Activated CD4-positive, alpha-beta T cell treated with anti-CD3 and anti-CD28 coated beads, Interleukin-2, amount 10 ng/mL, durations not matched to agents 7 days and 5 days (primary cell): ENCODE measurements at places on chromosomes 1 and 21. TPM values are rescaled to one million over a fixed set of nuclear protein-coding genes. Genes with fewer than 3 reads are reported as not detected.

RHOU gene
- total RNA-seq = 8.4 TPM

ARMH1 gene
- 50.7 TPM for total RNA-seq

OSCP1 gene
- 2.2 TPM for total RNA-seq

KRTAP19-3 gene
- not detected for total RNA-seq

AMY1B gene
- total RNA-seq = not detected

DDX59 gene
- total RNA-seq = 25.7 TPM

NDC1 gene
- total RNA-seq = 26.6 TPM

LCE3A gene
- total RNA-seq = not detected

LIX1L gene
- 49.5 TPM for total RNA-seq

OR4F29 gene
- not detected for total RNA-seq

GPR37L1 gene
- not detected for total RNA-seq

CAPN8 gene
- total RNA-seq = not detected

CYB5RL gene
- 13.4 TPM for total RNA-seq

DNA sequence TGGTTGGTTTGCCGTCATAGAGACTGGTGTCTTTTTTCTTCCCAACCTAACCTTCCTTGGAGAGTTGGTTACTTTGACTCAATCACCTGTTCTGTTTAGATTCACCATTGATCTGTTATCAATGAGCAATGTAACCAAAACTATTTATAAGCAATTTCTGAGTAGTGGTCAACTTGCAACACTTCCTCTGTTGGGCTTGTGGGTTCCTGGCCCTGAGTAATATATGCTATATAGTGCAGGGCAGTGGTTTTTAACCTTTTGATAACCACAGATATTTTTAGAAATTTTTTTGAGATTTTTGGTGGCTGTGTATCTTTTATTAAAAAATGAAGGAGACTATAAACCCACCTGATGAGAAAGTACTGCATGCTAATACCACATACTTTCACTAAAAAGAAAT, 9.4 kb upstream of the XCL1 start:
- DNase-seq = no peak

- DNase-seq = no peak
Measured at GRCh38 chr1:16393570-16394521, 26.8 kb downstream of the SZRD1 start.

DNA sequence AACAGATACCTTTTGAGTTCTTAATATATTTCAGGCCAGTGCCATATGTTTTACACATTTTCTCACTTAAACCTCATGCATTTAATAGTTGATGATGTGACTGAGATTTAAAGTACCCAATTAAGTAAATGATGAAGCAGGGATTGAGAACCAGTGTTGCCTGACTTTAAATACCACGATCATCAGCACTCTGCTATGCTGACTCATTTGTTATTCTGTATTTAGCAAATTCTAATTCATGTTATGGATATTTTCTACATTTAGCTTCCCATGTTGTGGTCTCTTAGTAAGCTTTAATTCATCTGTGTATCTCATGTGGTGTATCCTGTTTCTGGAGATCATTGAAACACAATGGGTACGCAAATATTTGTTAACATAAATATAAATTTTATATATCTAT, 363.0 kb downstream of the PTBP2 start:
- DNase-seq = no peak

GRCh38 chr1:200153277-200154055, 126.0 kb downstream of the NR5A2 start:
- DNase-seq = peak; percentile 35

DNA sequence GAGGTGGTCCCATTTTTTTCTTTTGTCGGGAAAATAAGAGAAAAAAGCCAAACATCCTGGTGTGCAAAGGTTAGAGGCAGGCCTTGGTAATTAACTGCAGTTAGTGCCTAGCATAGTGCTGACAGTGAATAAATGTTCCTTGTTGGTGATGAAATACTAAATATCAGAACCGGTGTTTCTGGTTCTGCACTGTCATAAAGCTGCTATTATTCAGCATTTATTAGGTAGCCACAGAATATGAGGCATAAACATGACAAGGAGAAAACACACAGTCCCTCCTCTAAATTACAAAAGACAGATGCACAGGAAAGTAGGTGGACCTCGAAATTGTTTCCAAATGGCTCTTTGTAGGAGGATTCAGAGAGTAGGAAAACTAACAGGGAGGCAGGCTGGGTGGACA, 122.0 kb upstream of the ADGRL2 start:
- no peak for DNase-seq

GRCh38 chr1:163163881-163164582, 38.7 kb downstream of the RGS5 start:
- no peak for DNase-seq

- DNase-seq = no peak
Measured at GRCh38 chr1:151774256-151774922, 11.1 kb upstream of the MRPL9 start.

- DNase-seq = no peak
Measured at GRCh38 chr21:29293495-29293894, 5.2 kb upstream of the BACH1 start.

- DNase-seq = no peak
Measured at GRCh38 chr1:154454386-154455120, 47.5 kb upstream of the TDRD10 start.

DNA sequence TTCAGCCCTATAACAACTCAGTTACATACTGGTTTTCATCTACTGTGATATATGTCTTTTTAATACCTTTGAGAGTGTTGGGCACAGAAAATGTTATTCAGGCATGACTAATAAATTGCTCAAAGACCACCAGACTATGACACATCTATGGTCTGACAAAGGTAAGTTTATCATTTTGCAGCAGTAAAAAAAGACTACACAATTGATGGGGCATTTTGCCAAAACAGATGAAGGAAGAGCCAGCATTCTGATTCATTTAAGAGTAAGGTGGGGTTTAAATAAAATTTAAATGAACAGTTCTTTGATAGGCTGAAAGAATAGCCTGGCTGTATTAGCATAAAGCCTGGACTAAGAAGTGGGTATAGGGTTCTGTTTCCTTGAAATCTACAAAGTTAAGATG, 8.8 kb upstream of the RNPC3 start:
- no peak for DNase-seq

GRCh38 chr1:214281021-214281719, at the start of gene SMYD2:
Gene SMYD2, plus strand, starts transcription at chr1:214281159. Its CDS starts 96 bp downstream, at chr1:214281255.
- DNase-seq = peak; percentile 70

GRCh38 chr1:36352125-36352909, 28.9 kb upstream of the EVA1B start:
- no peak for DNase-seq

DNA sequence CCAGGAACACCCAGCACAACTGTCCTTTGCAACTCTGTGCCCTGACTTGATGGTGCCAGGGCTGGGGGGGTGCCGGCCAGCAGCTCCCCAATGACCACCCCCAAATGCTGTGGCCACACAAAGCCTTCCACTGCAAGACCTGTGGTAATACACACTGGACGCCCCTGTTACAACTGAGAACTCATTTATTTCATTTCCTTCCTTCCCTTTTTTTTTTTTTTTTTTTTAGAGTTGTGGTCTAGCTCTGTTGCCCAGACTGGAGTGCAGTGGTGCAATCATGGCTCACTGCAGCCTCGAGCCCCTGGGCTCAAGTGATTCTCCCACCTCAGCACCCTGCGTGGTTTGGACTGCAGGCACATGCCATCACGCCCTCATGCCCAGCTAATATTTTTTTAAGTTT, 25.2 kb downstream of the TP73 start:
- DNase-seq = no peak

DNA sequence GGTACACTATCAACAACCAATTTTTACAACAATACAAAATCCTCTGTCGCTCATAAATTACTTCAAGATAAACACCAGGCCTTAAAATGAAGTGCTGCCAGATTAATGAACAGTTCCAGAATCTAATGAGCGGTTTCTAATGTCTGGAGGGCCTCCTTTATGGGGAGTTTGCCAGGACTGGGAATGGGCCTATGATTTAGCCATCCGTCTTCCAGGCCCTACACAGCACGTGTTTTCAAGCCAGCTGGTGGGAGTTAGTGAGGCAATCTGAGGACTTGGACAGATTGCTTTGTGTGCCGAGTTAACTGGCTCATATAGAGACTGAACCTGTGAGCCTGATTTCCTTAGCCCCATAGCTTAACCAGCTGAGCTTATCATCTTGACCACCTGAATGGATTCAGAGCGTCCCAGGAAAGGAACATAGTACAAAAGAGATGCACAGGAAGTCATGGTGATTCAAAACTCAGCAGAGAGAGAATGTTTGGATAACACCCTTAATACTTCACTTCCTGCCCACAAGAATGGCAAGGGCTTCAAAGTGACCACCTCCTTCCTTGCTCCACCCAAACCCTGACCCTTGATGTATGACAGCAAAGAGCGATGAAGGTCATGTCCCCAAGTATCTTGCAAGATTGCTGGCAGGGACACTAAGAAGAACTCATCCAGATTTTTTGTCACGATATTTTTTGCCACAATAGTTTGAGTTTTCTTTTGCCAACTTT, 143.5 kb downstream of the SLC30A10 start:
- no peak for DNase-seq

DNA sequence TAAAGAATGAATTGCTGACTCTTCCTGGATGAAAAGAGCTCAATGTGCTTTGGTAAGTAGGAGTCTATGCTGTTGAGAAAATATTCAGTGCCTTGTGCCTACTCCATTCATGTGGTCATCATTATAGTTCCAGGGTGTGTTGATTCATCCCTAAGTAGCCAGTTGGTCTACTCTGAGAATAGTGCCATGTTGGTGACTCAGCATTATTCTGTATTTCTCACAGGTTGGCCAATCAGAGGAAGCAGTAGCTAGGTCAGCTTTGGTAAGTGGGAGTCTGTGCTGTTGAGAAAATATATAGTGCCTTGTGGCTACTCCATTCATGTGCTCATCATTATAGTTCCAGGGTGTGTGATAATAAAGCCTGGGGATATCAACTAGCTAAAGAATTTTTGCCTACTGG, 397.3 kb downstream of the AGBL4 start:
- DNase-seq = no peak

DNA sequence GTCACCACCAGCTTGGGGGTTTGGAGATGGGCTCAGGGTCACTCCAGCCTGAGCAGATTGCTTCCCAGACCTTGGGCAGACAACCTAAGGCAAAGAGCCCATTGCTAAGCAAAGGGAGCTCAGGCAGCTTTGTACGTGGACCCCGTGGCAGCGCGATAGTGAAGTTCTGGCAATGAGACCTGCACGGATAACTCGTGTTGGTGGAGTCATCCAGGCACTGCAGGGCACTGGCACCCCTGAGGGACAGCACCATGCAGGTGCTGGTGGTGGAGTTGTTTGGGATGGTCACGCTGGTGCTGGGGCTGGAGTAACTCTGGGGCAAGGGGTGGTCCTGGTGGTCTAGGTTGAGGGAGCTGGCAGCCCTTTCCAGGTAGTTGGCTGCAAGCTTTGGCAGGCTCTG, 13.6 kb upstream of the HSPG2 start:
- no peak for DNase-seq

- peak; percentile 74 for DNase-seq
Measured at GRCh38 chr1:45512641-45513054, 9.0 kb downstream of the PRDX1 start.

DNA sequence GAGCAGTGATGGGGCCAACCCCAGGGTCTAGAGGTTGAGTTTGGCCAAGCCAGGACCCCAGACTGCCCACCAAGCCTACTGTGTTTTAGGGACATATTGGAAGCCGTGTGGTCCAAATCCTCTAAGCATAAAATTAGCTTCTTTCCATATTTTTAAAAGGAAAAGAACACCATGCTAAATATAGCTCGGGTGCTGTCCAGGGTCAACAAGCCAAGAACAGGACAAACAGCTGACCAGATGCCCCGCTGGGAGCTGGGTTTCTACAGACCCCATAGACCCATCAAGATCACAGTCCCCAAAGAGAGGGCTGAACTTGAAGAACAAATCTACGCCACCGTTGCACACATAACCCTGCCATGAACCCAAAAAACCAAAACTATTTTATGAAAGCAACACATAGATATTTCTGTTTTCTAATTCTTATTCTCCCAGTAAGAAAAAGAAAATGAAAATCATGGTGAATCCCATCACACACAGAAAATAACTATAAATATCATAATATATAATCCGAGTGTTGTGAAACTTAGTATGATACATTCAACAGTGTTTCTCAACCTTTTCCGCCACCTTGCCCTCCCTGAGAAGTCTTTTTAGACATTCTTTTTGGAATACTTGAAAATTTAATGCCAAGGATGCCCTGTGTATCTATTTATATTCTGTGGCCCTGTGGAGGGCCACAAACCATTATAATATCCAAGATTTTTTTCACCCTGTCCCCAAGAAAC, 36.2 kb upstream of the FHAD1 start:
- DNase-seq = no peak

DNA sequence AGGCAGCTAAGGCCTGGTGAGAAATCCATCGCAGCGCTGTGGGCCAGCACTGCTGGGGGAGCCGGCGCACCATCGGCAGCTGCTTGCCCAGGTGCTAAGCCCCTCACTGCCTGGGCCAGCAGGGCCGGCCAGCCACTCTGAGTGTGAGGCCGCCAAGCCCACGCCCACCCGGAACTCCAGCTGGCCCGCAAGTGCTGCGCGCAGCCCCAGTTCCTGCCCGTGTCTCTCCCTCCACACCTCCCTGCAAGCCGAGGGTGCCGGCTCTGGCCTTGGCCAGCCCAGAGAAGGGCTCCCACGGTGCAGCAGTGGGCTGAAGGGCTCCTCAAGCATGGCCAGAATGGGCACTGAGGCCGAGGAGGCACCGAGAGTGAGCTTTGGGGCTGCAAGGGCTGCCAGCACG, 64.4 kb downstream of the EBNA1BP2 start:
- DNase-seq = no peak

- no peak for DNase-seq
Measured at GRCh38 chr1:207649865-207650580, 5.1 kb downstream of the CR1L start.

DNA sequence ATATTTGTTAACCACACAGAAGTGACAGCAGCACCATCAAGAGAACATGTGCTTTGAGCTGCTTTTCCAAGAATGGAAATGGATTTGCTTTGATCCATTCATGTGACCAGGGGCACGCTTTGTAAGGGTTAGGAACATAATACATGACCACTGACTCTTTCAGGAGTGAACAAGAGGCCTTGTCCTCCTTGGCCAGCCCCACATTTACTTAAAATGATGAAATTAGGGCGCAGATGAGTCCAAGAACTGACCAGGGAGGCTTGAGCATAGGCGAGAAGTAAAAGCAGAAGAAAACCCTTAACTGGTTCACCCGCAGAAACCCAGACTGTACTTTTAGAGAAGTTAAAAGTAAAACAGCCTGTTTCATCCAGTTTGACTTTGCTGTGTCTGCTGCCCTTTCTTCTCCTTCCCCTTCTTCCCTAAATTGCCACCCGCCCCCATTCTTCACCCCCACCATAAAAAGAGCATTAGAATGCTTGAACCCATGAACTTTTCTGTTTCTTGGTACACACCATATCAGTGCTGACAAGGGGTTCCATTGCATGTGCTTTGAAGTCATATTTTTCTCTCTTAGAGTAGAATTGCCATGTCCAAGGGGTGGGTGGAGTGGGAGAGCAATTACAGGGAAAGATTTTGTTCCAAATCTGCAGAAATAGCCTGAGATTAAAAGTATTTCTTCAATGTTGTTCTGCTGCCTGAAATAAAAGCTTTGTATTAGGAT, 2.6 kb upstream of the GLUL start:
- DNase-seq = no peak

DNA sequence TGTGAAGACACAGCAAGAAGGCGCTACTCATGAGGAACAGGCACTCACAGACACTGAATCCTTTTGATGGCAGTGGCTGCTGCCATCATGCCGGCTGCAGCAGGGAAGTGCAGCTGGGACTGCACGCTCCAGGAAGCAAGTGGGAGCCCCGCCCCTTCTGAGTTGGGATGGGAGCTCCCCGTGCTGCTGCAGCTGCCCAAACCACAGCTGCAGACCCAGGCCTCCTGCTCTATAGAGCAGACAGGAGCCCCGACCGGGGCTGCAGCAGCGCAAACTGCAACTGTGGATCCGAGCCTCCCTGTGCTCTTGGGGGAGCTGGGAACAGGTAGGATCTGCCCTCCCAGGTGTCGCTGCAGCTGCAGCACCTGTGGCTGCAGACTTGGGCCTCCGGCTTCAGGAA, 65.2 kb upstream of the MARK1 start:
- DNase-seq = no peak
